ENCODE measurements at places on chromosomes 1 and 21.

- no peak for DNase-seq
These were observed 74.9 kb upstream of the ANGPTL1 start for GRCh38 chr1:178945763-178946266.

DNA sequence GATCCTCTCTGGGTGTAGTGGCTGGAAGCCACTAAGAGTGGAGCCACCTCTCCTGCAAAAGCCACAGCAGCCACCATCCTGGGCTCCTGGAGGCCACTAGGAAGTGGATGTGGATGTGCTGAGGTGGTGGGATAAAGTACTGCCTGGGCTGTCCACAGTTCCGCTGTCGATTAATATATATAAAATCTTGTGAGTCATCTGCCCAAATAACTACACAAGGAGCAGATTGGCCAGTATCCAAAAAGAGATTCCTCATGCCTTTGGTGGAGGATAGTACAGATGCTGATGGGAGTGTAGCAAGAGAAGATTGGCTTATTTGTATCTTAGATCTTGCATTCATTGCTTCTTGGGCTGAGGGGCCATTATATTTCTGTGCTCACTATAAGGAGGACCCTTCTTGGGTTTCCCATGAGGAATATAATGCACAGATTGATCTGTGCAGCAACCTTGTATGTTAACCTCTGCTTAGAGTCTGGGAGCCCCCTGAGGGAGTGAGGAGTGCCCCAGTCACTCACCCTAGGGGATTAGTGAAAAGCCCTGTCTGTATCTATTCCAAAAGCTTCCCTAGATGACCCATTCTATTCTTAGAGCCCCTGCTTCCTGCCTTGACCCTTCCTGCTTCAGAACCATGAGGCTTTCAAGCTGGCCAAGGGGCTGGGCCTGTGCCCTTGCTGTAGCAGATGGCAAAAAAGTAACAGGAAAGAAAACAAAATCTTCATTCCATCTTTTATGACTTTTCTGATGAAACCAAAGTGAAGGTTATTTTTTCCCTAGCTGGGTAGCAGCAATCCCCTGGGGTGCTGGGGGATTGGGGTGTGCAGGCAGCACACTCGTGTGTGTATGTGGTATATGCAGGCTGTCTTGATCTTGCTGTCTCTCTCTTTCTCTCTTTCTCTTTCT lies 31.7 kb downstream of the RCSD1 start:
- no peak for DNase-seq

- DNase-seq = no peak
These were observed 26.1 kb downstream of the CFH start for GRCh38 chr1:196677781-196678509.

DNA sequence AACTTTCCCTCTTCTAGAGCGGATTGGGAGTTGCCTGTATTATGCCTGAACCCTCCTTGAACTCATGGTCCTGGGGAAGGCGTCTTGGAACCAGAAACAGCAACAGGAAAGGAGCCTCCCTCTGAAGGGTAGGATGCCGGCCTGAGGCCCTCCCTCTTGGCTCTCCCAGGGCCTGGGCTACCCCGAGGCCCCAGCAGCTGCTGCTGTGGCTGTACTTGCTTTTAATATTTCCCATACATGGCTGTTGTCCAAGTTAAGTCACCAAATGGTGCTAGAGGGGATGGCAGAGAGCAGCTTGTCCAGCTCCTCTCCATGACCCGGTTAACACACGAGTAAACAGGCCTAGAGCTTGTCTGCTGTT lies 10.5 kb downstream of the CHRNB2 start:
- no peak for DNase-seq

DNA sequence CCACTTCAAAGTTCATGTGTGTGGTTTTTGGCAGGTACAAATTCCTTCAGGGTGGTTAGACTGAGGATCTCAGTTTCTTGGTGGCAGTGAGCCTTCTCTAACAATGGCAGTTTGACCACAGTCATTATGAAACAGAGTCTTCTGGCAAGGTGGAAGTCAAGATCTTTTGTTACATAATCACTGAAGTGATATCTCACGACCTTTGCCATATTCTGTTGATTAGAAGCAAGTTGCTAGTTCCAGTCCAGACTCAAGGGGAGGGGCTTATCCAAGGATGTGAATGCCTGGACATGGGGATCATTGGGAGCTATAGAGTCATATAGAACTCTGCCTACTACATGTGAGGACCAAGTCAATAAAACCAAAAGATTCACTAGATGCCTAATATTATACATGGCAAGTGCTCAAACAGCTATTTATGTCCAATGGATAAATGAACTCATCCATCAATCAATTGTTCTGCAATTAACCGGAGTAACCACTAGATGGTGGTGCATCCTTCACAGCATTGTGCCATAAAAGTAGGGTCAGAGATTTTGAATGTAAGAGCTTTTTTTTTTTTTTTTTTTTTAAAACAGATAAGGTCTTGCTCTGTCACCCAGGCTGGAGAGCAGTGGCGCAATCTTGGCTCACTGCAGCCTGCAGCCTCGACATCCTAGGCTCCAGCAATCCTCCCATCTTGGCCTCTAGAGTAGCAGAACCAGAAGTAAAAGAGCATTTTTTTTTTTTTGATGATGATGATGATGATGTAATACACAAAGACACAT lies 131.9 kb downstream of the CRB1 start:
- no peak for DNase-seq

DNA sequence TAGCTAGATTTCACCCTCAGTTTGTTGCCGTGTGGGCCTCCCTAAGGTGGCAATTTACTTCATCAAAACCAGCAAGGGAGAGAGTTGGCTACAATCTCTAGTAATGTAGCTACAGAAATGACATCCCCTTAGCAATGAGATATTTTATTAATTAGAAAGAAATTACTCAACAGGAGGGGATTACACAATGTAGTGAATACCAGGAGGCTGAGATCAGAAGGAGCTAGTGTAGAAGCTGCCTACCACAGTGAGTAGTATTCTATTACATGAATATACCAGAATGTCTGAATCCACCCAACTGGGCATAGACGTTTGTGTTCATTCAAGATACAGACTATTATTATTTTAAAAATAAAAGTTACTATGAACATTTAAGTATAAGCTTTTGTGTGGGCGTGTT lies 868.2 kb upstream of the CXADR start:
- no peak for DNase-seq

- DNase-seq = no peak
These were observed 28.1 kb downstream of the NDC1 start for GRCh38 chr1:53810007-53810406.

GRCh38 chr1:28050776-28051175 lies 37.6 kb downstream of the EYA3 start:
- DNase-seq = no peak

DNA sequence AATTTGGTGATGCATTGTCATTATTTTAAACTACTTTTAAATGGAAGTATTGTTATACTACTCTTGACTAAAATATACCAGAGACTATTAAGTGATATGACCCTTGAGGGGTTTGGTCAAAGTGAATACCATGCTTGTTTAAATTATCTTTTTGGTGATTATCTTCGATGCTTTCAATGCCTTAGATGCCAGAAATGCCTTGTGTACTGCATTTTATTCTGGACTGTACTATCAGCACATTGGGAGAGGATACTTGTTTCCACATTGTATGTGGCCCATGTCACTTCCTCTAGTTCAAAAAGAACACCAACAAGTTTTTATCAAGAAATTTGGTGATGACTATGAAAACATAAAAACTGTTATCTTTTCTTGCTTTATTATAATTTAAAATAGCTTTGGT lies 16.3 kb downstream of the MAP3K7CL start:
- no peak for DNase-seq

DNA sequence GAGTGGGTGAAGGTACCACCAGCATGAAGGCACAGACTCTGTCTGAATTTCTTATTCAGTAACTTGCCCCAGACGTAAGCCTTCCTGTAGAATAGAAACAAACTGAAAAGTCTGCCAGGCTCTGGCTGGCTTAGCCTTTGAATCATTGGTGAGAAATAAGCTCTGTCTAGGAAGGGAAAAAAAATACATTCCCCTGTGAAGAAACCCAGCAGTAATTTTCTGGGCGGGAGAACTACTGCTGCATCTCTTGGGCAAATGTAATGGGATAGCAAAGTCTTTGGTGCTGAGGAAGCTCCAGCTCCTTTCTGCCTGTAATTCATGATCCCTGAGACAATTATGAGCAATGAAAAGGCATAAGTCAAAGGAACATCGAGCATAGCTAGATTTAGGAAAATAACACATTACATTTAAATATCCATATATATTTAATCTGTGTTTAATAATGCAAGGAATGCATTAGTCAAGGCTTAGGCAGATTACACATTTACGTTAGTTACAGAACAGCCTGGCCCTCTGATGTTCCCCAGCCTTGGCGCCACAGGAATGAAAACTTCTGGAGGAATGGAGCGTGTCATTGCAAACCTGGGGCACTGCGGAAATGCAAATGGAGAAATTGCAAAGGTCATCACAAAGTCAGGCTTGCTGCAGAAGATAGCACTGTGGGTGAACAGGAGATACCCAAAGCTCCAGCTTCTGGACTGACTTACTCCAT lies 216.3 kb upstream of the CAMK1G start:
- DNase-seq = no peak

DNA sequence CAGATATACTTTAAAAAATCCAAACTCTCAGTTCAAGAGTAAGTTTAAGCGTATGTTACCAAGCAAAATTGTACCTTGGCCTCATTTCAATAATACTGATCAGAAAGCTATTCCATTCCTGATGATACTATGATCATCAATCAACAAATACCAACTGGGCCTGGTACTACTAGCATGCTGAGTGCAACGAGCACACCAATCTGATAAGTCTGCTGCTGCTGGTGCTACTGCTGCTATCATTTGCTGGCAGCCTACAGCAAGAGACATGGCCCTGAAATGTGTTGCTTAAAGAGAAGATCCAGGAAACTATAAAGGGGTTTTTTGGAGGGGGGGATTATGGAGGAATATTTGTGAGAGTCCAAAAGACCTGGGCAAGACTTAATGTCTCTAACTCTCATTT lies 39.7 kb downstream of the NME7 start:
- DNase-seq = no peak

Measured in esophagus squamous epithelium (tissue), 5 donors.